BJ (cell line): ENCODE measurements at places on chromosomes 12 and 14.

DNA sequence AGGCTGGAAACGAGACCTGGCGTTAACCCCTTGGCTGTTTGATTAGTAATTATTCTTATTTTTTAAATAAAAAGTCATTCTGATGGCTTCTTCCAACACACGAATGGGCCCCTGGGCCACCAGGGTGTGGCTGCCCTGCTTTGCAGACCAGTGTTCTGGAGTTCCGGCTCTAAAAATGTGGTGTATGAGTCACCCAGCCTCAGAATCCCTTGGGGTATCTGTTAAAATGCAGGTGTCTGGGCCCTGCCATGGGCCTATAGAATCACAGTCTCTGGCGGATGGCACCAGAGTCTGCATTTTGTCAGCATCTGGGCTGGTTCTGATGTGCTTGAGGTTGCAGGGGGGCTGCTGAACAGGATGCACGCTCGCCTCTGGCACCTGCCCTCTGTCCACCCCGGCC is 2.5 kb upstream of the PSMC1 start:
- no peak for DNase-seq

DNA sequence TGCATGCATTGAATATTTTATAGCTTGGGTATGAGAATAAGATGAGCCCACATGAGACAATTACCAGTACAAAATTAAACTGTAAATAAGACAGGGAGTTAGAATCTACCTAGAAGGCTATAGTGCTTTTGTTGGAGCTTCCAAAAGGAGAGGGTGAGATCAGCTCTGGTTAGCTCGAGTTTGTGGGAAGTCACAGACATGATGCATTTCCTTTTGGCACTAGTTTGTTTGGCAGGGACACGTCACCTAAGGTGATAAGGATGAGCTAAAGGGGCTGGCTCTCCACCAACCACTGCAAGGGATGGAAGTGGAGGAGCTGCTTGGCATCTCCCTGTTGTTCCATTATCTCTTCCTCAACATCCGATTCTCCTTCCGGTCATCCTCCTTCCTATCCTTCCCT is 48.5 kb upstream of the CPM start:
- no peak for DNase-seq

DNA sequence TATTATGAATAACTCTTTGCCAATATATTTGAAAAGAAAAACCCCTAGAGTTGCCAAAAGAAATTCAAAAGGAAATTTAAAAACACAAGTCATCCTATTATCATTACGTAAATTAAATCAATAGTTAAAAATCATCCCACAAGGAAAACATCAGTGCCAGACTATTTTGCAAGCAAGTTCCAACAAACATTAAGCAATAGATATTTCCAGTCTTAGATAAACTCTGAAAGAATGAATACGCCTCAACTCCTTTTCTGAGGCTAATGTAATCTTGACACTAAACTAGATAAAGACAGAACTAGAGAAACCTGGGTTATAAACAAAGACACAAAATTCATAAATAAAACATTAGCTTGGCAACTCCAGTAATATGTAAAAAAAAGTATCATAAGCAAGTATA is 245.9 kb downstream of the FOXN3 start:
- DNase-seq = no peak

DNA sequence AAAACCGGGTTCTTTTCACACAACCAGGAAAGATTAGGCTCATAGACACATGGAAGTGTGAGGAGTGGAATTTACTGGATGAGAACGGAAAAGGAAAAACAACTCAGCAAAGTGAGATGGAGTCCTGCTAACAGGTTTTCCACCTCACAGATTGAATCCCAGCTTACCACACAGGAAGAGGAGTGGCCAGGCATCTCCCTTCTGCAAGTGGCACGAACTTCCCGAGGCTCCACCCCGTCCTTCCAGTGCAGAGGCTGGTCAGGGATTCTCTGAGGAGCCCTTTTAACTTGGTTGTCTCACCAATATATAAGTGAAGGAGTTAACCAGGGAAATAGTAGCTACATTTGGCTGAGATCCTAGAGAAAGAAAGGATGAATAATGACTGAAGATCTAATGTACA is 102.8 kb downstream of the SCAF11 start:
- no peak for DNase-seq

DNA sequence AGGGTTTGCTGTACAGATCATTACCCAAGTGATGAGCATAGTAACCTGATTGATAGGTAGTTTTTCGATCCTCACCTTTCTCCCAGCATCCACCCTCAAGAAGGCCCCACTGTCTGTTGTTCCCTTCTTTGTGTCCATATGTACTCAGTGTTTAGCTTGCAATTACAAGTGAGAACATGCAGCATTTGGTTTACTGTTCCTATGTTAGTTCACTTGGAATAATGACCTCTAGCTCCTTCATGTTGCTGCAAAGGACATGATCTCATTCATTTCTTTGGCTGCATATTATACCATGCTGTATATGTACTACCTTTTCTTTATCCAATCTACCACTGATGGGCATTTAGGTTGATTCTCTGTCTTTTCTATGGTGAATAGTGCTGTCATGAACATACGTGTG is 181.6 kb upstream of the FOXG1 start:
- DNase-seq = no peak

DNA sequence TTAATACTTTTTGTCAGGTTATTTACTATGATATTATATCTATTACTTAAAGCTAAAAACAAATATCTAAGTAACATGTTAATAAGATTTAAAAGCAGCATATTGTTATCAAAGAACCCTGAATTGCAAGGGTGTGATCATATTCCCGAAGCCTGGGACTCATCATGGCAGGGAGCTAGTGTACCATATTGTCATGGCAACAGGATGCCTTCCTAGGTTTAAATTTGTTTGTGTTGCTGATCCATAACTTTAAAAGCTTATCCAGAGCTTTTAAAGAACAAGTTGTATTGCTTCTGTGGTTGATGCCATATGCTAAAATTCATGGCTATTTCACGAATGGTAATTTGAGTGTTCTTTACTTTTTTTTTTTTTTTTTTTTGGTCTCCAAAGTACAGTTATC is 500.5 kb downstream of the NAV3 start:
- DNase-seq = no peak

GRCh38 chr12:93322784-93323183 is 54.9 kb upstream of the NUDT4 start:
- no peak for DNase-seq

DNA sequence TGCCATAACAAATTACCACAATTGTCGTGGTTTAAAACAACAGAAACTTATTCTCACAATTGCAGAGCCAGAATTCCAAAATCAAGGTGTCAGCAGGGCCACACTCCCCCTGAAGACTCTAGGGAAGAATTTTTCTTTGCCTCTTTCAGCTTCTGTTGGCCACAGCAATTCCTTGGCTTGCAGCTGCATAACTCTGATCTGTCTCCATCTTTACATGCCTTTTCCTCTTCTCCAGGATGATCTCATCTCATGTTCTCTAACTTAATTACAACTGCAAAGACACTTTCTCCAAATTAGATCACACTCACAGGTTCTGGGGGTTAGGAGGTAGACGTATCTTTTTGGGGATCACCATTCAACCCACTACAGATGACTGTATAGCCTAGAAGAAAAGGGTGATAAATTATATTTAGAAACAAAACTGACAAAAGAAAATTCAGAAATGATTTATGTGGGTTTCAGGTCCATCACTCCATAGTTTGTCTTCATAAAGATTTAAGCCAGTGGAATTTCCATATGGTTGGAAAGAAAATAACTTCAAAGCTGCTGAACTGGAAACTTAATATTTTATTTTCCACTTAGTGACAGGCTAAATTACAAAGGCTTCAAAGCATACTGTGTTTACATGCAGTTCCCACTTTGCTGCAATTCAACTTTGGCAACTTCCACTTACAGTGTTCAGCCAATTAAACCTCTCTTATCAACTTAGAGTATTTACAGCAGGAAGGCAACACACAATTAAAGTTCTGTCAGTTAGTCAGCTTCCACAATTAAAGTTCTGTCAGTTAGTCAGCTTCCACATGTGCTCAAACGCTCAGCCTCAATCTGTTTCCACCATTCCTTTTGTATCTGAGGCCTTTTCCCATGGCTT is 213.3 kb downstream of the EPS8 start:
- no peak for DNase-seq

DNA sequence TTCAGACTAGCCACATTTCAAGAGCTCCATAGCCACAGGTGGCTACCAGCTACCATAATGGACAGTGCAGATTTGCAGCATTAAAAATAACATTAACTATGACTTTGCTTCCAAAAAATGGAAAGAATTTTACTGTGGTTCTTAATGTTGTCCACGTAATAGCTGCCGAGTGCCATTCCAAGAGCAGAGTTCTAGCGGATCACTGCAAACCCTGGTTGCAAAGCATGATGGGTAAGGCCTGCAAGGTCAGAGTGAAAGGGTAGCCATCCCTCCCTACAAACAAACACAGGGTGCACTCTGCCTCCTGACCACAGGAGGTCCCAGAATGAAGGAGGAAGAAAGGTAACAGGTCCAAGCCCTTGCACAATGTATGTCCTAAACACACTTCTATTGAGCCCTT is 157.6 kb downstream of the DPF3 start:
- peak; percentile 50 for DNase-seq

DNA sequence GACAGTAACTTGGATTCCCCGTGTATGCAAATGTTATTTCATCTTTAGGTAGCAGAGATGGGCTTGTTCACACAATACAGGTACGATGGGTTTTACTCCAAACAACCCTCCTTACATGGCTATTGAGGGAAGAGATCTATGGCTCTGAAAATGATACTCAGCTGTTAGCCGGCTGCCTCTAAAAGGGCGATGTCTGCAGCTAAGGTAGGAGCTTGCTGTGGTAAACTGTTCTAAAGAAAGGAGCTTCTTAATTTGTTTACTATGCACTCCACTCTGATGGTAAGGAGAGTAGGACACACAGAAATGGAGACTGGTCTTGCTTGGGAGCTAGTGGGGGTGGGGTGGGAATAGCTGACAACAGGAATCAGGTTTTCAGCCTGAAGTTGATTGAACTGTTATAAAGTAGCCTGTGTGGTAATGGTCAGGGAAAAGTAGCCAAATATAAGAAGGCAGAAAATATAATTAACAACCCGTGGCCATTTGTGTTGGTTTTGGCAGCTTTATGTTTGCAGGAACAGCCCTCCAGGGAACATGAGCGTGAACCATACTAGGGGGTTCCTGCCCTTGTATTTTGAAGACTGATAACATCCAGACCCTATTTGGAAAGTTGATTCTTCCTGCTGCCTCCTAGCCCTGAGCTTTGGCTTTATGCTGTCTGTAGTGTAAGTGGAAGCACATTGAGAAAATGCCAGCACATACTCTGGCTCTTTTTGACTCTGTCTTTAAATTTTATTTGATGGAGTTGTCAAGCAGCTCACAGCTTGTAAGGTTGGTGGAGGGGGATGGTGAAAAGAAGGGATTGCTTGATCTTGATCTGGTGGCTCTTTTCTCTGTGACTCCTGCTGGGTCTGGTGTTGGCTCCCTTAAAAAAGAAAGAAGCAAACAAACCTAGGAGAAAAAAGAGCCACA is 929.8 kb downstream of the DIO2 start:
- no peak for DNase-seq

DNA sequence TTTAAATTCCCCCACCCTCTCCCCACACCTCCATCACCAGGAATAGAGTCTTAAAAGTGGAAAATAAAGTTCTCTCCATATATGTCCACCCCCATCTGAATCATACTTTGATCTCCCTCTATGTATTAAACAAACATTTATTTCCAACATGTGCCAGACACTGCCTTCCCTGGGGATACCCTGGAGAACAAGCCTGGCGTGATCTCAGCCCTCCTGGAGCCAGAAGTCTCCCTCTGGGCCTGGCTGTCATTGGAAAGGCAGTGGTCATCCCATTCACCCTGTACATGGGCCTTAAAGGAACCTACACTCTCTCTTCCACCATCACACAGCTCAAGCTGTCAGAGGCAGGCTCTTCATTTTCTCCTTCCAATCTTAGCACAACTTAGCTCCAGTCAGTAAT is 143.6 kb downstream of the EMP1 start:
- DNase-seq = no peak

DNA sequence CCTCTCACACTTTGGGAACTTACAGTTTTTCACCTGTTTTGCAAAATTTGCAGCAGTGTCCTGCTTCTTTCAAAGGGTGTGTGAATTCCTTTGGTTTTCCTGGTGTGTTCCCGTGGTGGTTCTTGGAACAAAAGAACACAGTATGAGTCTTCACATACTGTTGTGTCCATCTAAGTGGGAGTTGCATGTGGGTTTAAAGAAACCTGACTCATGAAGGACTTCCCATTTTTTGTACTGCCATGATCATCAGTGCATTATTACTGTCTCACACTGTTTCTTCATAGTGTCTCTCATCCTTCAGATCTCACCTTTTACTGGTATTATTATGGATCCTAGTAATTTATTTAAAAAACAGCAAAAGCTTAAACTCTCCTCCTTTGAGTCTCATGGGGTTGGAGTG is 3.8 kb upstream of the GZMH start:
- no peak for DNase-seq

- DNase-seq = no peak
These were observed 59.8 kb upstream of the KCNA1 start for GRCh38 chr12:4849795-4850345.

DNA sequence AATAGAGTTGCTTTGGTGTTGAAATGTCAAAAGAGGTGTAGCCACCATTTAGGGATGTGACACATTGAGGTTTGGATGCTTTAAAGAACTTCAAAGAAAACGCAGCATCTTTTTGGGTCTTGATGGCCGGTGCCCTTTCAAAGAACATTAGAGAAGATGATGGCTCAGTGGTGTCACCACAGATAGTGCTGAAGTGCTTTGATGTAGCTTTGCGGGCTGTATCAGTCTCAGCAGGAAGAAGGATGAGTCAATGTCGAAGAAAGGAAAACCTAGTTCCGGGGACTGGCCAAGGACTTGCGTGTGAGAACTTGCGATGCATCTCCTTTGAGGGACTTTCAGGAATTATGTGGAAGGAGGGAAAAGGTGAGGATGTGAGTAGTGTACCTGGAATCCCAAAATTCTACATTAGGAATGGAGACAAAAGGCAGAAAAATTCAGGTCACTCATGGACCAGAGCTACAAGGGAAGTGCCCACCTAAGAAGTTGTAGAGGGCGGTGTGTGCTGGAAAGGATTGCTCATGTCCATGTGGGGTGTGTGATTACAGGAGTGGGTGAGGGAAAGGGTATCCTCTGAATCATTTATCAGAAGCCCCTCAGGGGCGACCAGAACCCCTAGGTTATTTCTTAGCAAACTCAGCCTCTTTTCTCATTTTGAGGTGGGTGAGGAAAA is 39.7 kb upstream of the GZMB start:
- no peak for DNase-seq
